Spinal cord (tissue), 10 donors: ENCODE measurements at places on chromosomes 3 and 15. TPM values are rescaled to one million over a fixed set of nuclear protein-coding genes. Genes with fewer than 3 reads are reported as not detected.

Gene ALS2CL
- 5.9 TPM for total RNA-seq

Gene CDHR4
- 0.28 TPM for total RNA-seq

Gene MOBP
- 125 TPM for total RNA-seq

Gene EPHA6
- 19.3 TPM for total RNA-seq

Gene P3H2
- total RNA-seq = 7.5 TPM

Gene PLSCR2
- total RNA-seq = 0.22 TPM

Gene OR5H15
- not detected for total RNA-seq

Gene CCR5
- total RNA-seq = 0.79 TPM

Gene IDH2
- 111 TPM for total RNA-seq

Gene ADAMTS9
- total RNA-seq = 74.5 TPM

DNA sequence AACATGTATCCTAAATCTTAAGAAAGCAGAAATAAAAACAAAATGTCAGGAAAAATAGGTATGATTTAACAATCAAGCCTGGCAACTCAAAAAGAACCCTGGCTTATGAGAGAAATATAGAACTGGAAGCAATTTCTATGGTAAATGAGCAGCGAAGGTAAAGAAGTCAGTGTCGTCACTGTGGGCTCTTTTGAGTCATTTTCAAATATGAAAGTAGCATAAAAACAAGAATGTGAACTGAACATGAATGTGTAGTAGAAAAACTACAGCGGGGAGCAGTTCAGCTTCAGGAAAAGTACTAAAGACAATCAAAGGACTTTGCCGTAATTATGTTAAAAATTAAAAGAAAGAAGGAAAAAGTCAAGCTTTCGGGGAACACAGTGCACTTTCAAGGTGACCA is 17.5 kb downstream of the LSG1 start:
- no peak for DNase-seq

- no peak for DNase-seq
Measured at GRCh38 chr15:78004222-78004727, 73.2 kb downstream of the TBC1D2B start.

GRCh38 chr3:185979721-185980121 is 41.9 kb upstream of the TRA2B start:
- no peak for DNase-seq

GRCh38 chr3:126180477-126181397 is at the start of gene ALDH1L1:
TSS of gene ALDH1L1 (minus strand) at chr3:126180586. CDS start at chr3:126160979, 19,607 bp downstream.
- DNase-seq = peak; percentile 67

- no peak for DNase-seq
Measured at GRCh38 chr3:72317491-72317890, 530.8 kb downstream of the SHQ1 start.

DNA sequence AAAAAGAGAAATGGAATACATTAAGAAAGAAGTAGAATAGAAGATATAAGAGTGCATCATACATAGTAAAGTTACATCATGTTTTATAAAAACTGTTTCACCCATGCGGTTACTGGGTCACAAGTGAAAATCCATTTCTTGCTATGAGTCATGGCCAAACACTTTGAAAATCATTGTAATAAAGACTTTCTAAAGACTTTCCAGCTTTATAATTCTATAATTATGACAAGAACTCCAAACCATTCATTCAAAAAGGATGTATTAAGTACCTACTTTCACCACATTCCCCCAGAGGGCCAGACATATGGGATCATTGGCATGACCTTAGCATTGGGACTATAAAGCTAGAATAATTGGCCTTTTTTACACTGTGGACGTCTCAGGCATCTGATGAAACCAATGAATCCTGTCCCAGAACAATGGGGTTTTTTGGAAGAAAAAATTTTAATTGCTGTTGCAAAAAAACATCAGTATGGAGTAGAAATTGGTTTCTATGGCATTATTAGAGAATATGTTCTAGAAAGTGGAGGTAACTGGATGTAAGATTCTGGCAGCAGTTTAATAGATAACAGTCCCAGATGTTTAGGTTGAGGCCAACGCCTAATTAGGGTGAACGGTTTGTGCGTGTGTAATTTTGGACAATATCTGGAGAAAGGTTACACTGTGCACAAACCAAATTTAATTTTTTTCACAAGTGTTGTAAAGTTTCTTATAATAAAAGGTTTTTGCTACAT is 3.3 kb upstream of the SKIC8 start:
- no peak for DNase-seq

GRCh38 chr3:28612232-28612631 is 263.6 kb upstream of the AZI2 start:
- no peak for DNase-seq

DNA sequence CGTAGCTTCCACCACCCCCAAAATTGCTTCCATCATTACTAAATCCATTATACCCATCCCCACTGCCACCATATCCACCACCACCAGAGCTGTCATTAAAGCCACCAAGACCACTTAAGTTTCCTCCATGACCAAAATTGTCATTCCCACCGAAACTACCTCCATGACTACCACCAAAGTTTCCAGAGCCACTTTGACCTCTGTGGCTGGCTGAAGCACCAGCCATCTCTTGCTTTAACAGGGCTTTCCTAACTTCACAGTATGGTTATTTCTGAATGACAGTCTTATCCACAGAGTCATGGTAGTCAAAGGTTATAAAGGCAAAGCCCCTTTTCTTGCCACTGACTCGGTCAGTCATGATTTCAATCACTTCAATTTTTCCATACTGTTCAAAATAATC is 24.3 kb upstream of the DENND4A start:
- DNase-seq = no peak

DNA sequence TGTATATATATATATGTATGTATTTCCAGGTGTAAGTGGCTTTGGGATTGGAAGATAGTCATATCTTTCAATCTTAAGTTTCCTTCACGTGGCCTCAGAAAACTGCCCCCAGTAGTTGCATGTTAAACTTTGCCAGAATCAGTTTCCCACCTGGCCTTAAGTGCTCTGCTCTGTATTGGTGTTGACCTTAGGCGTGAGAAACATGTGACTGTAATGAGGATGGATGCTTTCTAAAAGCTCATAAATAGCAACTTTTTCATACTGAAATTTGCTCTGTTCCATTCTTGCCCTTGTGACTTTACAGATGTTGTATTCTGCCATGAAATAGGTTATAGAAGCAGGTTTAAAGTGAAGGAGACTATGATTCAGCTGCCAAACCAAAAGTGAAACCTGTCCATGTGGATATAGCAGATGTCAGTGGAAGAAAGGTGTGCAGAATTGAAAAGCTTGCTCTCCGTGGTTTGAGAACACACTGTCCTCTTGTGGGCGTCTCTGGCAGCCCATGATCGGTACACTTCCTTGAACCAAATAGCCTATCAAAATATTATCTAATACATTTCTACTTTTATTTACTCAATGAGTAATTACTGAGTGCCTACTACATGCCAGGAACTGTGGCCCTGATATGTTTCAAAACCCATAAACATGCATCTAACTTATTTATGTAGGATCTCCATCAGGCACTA is 15.8 kb downstream of the SCG5 start:
- DNase-seq = no peak

- no peak for DNase-seq
Measured at GRCh38 chr3:115381573-115381912, 234.5 kb upstream of the ZBTB20 start.

DNA sequence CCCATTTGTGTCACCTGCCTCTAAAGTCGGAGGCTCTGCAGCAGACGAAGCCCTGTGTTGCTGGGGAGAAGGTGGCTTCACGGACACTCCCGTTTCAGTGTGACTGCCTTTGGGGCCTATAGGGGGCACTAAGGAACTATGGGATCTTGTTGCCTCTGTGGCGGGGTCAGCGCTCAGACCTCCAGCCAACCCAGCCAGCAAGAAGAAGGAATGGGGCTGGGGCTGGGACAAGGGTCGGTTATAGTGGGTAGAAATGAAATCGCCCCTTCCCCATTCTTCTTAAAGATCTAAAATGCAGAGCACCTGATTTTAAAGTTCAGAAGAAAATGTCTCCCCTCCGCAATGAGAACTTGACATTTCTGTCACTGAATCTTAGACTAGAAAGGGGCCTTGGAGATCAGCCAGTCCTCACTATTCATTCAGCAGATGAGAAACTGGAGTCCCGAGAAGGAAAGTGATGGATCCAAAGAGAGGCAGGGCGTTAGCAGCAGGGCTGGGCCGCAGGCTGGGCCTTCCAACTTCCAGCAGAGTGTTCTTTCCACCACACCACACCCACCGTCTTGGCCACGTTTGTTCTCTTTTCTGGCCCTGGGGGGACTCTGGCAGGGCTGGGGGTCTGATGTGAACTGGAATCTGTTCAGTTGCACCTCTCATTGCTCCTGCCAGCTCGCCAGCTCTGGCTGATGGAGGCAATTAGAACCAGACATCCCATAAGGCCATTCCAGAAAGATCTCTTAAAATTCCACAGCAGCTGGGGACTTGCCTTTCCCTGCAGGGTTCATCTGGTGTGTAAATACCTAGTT is 195.4 kb downstream of the OPA1 start:
- no peak for DNase-seq

DNA sequence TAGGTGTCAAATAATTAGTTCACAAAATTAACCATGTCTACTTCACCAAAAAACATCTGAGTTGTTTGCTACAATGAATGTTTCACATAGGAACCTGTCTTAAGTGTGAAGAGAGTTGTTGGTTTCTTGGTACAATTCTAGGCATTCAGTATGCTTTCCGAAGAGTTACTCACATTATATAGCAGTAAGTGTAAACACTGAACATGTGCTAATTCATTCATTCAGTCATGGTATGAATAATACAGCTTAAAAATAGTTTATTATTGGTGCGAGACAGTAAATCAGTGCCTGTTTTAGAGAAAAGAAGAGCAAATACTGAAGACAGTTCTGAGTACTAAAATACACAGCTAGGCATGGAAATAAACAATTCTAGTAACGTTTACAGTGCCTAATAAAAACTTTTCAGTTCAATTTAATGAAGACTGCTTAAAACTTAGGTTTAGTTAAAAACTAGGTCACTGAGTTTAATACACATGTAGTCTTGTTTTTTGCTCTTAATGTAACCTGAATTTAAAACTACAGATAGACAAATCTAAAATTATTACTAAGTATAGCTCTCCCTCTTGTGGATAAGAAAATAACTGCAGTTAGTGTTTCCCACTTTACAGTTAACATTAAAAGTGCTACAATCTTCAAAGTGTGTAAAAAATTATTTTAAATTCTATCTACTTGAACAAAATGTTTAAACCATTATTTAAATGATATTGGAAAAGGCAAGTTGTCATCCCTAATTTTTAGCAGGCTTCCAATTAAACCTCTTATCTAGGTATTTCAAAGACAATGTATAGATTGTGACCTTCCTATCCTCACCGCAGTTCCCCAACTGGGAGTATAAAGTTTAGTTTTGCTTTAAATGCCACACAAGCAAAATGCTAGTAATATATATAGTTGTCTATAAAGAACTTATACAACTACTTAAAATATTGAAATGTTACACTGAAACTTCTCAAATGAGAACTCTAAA is 20.1 kb upstream of the ZCWPW2 start:
- peak; percentile 23 for DNase-seq

GRCh38 chr3:132435911-132436425 is 18.7 kb downstream of the DNAJC13 start:
- no peak for DNase-seq

DNA sequence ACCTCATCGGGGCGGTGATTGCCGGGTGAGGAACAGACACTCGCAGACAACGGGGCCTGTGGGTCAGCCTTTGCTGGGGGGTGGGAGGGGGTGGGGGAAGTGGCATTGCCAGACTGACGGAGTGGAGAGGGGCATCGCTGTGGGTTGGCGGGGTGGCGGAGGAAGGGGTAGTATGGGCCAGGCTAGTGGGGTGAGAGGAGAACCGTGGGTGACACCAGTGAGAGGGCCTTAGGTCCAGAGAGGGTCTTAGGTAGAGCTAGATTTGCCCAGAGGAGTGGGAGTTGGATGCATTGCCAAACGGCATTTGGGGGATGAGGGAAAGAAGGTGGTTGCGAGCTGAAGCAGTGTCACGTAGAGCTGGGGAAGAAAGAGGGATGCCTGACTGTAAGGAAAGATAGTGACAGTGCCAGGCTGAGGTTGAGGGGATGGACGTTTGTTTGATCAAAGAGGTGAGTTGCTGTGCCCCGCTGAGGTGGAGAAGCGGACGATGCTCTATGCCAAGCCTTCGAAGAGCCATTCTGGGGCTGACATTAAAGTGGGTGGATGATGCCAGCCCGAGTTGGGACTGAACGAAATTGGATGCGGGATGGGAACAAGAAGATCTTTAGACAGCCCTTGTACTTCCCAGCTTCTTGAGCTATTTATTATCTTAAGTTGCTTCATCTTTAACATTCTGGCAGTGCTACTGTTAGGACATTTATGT is 572 bp downstream of the DNAJB11 start:
- DNase-seq = no peak

- no peak for DNase-seq
Measured at GRCh38 chr15:100628746-100629145, 26.4 kb downstream of the ASB7 start.

GRCh38 chr3:15051531-15051930 is 13.6 kb downstream of the MRPS25 start:
- DNase-seq = peak; percentile 26

- DNase-seq = no peak
Measured at GRCh38 chr3:188055388-188055787, 98.6 kb upstream of the LPP start.

DNA sequence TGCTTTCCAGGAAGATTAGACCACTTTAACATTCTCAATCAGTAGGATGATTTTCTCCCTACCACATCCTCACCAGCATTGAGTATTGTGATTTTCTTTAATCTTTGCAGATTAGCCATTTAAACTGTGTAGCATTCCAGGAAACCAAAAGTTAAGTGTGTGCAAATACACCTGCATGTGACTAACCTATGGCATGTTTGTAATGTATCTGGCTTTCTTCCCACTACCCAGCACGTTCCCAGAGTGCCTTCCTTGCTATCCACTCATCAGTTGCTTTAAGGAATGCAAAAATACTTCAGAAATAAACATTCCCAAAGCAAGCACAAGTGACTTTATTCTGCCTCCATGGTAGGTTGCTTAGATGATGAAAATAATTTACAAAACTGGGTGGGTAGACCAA is 74.2 kb downstream of the ATG7 start:
- no peak for DNase-seq

- no peak for DNase-seq
Measured at GRCh38 chr15:43469867-43470266, 23.1 kb downstream of the TP53BP1 start.

DNA sequence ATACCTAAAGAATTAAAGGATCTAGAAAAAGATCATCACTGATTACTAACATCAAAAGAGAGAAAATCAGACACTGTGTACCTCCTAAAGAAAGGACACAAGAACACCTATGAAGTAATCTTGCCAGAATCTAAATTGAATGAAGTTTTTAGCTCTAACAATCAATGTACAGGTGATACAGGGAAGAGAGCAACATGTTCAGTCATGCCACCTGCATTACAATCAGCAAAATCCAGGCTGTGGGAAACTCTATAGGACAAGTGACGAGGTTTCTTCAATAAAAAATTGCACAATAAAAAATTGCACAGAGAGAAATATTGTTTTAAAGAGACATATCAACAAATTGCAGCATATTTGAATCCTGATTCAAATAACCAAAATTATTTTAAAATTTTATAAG is 93.3 kb downstream of the SEMA5B start:
- DNase-seq = no peak

DNA sequence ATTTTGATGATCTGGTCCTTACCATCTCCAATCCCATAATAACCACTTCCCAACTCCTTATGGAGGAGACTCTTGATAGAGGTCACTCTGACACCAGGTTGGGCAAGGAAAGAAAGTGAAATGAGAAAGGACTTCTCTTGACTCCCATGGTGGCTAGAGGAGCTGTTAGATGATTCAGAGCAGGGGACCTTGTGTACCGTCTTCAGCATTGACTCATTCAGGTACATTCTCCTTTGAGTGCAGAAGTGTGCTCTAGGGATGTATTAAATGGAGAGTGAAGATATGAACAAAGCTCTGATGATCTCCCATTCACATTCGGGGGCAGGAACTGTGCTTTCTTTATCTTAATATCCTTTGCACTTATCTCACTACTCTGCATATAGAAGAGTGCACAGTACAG is 46.3 kb upstream of the GAP43 start:
- no peak for DNase-seq
